ENCODE measurements at places on chromosomes 13 and 19.
A peak's percentile ranks its signal among the peaks of the same experiment; 100 is the strongest.

DNA sequence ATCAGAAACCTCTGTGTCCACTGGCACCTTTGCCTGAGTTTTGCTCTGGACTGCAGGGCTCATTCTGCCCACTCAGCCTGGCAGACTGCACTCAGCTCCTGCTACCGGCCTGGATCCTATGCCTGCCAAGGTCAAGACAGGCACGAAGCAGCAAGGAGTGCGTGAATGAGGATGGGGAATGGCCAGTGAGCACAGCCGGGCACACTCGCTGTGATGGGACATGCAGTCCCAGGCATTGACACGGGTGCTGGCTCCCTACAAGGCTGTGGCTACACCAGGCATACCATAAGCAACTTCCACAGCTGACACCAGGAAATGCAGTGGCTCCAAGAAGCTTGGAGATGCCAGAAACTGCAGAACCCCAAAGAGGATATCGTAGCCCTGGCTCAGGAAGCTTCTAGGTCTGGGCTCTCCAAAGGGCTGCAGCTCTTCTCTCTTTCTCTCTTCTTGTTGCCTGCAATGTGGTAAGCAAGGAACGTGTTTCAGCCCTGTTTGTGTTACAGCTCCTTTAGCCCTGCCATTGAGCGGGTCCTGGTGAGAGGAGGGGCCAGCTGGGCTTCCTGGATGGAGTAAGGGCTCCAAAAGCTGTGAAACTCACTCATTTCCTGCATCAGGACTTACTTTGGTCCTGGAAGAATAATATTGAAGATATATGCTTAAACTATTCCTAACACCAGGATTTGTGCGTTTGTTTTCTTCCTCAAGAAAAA lies 832.6 kb upstream of the SLITRK5 start:
- no peak for DNase-seq

GRCh38 chr19:8821748-8822241 lies 10.3 kb downstream of the ZNF558 start:
- no peak for DNase-seq

DNA sequence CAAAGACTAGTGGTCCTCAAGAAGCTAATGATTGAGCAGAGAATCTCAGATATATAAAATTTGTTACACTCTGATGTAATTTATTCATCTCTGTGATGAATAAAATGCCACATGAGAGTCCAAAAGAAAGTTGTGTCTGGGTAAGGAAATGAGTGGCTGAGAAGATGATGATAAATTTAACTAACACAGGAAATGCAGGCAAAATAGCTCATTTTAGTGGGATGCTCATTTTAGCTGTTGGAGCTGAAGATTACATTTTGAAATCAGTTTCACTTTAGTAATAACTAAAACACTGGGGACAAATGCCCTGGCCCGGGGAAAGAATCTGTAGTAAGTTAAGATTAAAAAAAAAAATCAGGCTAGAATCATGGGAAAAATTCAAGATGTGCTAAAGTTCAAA lies 35.2 kb downstream of the SPRY2 start:
- no peak for DNase-seq

GRCh38 chr13:114286808-114287207 lies 5.4 kb downstream of the UPF3A start:
- no peak for DNase-seq

- DNase-seq: no peak
Measured at GRCh38 chr13:74104661-74105275, 29.4 kb downstream of the KLF12 start.

GRCh38 chr19:4803736-4804695 lies 12.5 kb downstream of the FEM1A start:
- DNase-seq: peak; percentile 5

DNA sequence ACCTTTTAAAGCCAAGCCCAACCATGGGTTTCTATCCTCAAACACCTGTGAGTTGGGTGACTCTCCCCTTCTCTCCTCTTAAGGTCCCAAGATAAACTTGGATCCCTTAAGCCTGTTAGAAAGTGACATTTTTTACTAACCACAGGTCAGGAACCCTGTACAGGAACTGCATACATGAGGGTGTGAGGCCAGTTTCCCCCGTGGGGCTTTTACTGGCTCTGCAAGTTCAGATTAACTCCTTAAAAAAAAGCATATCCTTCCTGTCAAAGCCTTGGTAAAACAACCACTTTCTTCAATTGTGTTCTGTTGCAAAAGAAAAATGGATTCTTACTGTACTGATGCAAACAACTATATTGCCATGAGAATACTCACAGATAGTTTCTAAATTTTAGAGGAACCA lies 2638.7 kb upstream of the PCDH20 start:
- no peak for DNase-seq

DNA sequence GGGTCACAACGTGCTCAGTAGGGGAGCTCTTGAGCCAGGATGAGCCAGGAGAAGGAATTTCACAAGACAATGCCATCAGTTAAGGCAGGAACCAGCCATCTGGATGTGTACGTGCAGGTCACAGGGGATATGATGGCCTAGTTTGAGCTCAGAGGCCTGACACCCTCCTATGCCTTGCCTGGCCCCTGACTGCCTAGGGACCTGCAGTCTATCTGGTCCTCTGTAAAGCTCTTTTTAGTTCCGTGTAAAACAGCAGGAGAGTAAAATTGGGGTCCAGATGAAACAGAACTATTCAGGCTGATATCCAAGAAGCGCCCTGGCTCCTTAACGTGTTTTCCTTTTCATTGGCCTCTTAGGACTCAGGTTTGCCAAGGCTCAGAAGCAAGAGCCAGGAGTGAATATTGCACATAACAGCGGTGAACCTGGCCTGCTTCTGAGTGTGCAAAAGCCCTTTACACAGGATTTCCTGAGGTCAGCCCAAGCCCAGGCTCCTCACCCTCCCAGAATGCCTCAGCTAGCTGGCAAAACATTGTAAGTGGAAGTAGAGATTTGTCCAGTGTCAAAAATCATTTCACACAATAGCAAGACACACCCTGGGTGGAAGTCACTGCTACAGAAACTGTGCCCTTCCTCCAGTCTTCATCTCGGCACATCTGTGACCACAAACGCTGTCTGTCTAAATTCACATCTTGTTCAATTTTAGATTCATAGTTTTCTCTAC lies 777.2 kb downstream of the UQCRFS1 start:
- no peak for DNase-seq

DNA sequence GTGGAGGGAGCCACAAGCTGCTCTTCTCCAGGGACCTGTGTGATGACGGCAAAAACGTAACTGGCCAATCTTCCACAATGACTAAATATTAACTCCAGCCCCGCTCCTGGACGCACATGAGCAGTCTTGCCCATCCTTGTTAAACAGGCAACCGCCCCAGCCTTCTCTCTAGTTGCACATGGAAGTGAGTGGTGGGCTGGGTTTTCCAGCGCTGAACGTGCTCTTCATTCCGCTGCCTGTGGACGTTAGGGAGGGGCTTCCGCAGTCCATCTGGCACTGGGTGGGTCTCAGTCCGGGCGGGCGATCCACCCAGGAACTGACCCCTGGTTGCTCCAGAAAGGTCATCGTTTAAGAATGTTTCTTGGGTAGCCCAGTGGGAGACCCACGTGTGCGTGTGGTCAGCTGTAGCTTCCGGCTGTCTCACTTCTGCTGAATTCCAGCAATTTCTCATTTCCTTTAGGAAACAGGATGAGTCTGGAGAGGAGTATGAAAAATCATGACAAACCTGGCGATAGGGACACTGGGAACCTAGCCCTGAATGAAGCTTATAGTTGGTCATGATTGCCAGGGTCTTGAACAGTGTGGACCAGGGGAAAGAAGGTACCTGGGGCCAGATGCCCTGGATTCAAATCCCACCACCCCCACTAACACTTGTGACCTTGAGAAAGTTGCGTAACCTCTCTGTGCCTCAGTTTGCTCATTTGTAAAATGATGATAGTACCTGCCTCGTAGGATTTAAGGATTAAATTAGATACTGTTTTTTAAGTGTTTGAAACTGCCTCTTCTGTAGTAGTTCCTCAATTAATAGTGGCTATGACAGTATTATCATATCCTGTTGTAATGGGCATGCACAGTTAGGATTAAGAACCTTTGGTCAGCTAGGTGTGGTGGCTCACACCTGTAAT lies 92.6 kb downstream of the SIPA1L3 start:
- DNase-seq: no peak

GRCh38 chr13:83819611-83820010 lies 62.7 kb downstream of the SLITRK1 start:
- no peak for DNase-seq
